GM12891 (cell line): ENCODE measurements at places on chromosomes 4 and X.

GRCh38 chr4:141432000-141432712, 204.2 kb upstream of the IL15 start:
- no peak for DNase-seq

- no peak for DNase-seq
Observed at GRCh38 chr4:115334736-115335411, 221.5 kb upstream of the NDST4 start.

- no peak for DNase-seq
Observed at GRCh38 chr4:71195924-71196323, 142.9 kb upstream of the SLC4A4 start.

DNA sequence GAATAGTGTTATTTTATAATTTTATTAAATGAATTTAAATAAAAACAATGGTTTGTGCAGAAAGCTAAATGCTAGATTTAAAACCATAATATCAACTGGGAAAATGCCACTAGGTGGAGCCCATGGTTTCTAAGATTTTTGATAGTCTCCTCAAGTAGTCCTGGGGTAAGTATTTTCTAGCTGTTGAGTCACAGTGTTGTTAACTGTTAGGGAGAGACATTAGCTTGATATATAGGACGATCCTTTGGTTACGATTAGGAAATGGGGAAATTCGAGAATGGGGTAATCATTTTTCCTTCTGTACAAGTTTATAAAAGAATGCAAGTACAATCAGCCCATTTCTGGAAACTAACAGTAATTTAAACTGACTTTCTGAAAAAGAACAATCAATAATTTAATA, 378.4 kb downstream of the ANKRD50 start:
- no peak for DNase-seq

DNA sequence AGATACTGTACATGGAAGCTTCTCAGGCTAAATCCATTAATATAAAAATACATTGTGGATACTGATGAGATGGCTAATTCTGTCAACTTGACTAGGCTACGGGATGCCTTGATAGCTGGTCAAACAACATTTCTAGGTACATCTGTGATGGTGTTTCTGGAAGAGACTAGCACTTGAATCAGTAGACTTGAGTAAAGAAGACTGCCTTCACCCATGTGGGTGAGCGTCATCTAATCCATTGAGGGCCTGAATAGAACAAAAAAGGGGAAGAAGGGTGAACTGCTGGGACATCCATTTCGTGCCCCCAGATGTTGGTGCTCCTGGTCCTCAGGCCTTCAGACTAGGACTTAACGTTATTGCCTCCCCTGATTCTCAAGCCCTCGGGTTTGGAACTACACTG, 3.7 kb upstream of the SRP72 start:
- no peak for DNase-seq

DNA sequence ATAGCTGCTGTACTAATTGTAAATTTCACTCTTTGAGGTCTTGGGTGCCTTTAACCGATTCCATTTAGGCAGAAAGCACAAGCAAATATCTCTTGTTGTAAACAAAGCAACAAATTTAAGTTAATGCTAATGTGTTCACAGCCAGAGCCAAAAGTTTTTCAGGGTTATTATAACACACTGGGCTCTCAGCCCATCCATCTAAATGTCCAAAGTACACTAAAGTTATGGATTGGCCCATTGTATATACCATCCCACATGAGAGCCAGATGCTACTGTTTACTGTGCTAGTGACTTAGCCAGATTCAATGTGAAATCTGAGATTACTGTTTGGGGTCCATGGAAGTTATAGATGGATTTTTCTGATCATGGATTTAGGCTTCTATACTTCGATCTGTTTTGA, 186.7 kb downstream of the LARP7 start:
- DNase-seq: no peak

- no peak for DNase-seq
Observed at GRCh38 chr4:146232131-146232722, 17.9 kb downstream of the REELD1 start.

DNA sequence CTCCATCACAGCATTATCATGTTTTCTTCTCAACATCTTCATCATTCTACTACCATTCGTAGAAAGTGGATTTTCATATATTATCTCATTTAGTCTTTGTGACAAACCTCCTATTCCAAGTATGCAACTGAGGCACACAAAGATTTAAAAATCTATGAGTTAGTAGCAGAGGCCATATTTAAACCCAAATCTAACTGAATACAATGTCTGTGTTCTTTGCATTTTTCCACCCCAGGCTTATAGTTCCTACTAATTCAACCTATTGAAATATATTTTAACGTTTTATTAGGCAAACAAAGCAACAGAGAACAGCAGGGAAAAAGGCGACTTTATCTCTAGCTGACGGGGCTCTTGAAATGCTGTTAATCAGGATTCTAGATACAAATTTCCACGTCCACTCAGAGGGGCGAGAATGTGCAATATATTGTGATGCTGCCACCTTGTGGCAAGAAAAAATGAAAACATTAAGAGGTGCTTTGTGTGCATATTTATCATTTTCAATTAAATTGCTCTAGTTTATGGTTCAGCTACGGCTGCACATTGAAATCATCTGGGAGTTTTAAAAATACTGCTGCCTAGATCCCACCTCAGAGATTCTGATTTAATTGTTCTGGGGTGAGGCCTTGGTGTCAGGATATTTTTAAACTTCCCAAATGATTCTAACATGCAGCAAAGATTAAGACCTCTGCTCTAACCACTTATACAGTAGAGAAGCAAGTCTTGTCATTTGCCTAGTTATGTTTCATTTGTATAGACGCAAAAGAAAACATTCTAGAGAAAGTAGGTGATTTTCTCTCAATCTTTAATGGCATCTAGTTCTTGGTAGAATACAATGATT, 315.9 kb downstream of the MAPK10 start:
- DNase-seq: no peak

GRCh38 chr4:38160487-38161207, 200.4 kb downstream of the PTTG2 start:
- peak; percentile 37 for DNase-seq

GRCh38 chr4:3310301-3311094, 17.7 kb downstream of the RGS12 start:
- no peak for DNase-seq

DNA sequence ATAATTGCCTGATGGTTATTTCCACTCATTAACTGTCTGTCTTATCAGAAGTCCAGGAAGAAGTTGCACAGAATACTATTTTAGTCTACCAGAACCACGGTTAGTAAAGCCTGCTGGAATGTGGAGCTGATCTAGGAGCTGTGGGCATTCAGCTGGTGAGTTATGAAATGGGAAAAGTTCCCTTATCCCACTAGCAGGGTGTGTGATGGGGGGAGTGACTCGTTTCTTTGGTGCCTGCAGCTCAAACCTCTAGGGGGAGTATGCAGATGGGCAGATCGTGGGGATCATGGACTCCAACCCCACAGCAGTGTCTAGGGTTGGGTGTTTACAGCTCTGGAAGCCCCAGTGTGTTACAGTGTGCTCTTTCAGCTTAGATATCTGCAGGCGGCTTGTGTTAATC, 305.7 kb upstream of the BOD1L1 start:
- DNase-seq: no peak

GRCh38 chr4:123939621-123940020, 543.0 kb downstream of the SPRY1 start:
- no peak for DNase-seq

DNA sequence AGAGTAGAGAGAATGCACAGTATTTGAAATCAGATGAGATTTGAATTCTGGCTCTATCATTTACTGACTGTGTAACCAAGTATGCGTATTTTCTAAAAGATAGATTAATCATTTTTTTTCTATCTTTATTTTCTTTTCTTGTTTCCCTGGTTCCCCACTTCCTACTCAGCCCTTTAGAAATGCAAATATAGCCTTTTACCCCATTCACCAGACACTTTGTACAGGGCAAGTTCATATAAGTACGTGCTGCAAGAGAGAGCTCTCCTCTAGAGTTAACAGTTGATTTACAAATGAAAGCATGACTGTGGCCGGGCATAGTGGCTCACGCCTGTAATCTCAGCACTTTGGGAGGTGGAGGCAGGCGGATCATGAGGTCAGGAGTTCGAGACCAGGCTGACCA, 17.8 kb upstream of the TDO2 start:
- DNase-seq: no peak

- no peak for DNase-seq
Observed at GRCh38 chrX:22165732-22166457, 106.8 kb upstream of the CBLL2 start.

DNA sequence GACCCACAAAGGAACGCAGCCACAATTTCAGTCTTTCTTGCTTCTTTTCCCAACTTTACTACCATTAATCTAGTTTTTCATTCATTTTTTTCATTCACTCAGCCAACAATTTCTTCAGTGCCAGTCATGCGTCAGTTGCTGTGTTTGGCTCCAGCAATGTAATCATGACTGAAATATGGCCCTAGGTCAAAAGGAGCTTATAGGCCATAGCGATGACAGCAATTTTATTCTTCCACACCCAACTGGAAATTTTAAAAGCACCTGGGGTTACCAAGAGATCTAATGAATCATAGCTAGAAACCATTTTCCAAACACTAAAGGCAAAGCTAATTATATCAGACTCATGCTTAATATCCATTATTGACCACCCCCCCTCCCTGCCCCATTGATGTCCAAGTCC, 29.8 kb upstream of the C1QTNF7 start:
- no peak for DNase-seq

DNA sequence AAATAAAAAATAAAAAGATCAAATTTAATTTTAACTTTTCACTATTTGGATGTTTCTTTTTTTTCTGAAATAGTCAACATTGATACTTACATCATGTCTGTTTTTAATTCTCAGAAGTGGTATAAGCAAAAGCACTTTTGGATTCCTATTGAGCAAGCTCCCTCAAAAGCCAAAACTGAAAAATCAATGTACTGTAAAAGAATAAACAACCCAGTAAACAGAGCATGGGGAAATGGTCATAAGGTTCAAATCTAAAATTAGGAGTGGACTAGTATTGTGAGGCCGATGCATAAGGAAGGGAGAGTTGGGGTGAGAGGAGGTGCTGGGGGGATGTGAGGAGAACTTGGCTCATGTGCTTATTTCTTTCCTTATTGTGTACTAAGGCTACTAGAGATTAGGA, 37.9 kb downstream of the NUDT6 start:
- no peak for DNase-seq

- no peak for DNase-seq
Observed at GRCh38 chr4:176883108-176883550, 90.4 kb upstream of the VEGFC start.

GRCh38 chr4:187919966-187920365, 75.6 kb upstream of the ZFP42 start:
- no peak for DNase-seq

- DNase-seq: no peak
Observed at GRCh38 chr4:77354550-77354949, 197.5 kb downstream of the CCNG2 start.

- no peak for DNase-seq
Observed at GRCh38 chrX:44093431-44093830, 120.2 kb upstream of the NDP start.

DNA sequence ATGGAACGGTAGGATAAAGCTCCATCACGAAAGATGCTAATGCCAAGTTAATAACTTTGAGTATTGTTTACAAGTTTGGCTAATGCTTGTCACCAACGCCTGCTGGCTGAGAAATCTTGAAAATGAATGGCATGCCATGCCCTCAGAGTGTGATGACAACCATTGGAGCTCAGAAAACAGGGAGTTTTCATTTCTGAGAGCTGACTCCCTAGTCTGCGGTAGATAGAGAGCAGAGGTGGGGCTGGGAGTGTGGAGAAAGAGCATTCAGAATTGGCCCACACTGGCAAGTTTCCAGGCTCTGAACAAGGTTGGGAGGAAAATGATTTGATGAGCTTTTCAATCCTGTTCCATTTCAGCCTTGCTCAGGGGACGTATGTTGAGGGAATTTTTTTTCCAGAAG, 183.9 kb downstream of the CPEB2 start:
- no peak for DNase-seq

GRCh38 chr4:95898226-95898625, 58.3 kb downstream of the PDHA2 start:
- no peak for DNase-seq

DNA sequence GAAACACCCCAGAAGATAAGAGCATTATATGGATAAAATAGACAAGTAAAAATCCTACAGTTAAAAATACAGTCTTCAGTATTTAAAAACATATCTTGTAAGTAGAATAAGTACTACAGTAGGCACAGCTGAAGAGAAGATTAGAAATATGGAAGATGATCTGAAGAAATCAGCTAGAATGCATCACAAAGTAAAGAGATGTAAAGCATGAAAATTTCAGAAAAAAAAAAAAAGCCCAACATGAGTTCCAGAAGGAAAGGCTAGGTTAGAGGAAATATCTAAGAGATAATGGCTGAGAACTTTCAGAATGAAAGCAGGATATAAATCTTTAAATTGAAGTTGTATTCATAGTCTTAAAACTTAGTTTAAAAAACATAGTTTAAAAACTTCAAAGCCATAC, 21.0 kb downstream of the EPGN start:
- no peak for DNase-seq

DNA sequence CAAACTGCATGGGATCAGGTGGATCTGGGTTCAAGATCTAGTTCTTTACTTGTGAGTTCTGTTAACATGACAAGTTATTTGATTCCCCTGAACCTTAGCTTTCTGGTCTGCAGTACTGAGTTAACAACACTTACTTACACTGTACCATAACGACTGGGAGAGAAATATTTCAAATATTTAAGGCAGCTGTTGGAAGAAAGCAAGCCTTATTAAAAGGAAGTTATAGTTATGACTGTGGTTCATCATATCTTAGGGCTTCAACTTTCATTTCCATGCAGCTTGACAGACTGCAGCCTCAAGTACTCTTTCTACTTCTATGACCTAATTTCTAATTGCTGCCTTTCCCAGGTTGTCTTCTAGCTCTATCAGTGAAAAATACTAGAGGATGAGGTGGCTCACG, 40.0 kb upstream of the PDGFRA start:
- no peak for DNase-seq

GRCh38 chr4:1201851-1202525, 29.6 kb upstream of the SPON2 start:
- DNase-seq: peak; percentile 70

DNA sequence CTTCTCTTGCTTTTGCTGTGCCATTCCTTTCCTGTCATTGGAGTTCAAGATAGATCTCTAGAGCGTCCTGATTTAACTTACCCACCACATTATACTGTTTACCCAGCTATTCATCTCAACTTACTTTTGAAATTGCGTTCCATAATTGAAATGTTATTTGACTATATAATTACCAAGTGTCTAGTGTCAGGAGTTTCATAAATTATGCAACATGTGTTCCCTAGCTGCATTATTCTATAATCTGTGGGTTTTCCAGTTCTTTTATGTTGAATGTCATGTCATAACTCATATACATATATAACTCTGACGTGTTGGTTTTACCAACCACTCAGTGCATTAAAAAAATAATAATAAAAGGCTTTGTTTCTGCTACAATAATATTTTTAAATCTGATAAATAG, 285.9 kb upstream of the ARSJ start:
- no peak for DNase-seq

- DNase-seq: no peak
Observed at GRCh38 chr4:14790494-14790893, 211.8 kb upstream of the CPEB2 start.

GRCh38 chr4:53686521-53686920, 95.2 kb upstream of the LNX1 start:
- DNase-seq: no peak
